ENCODE measurements at places on chromosomes 11 and 22.

GRCh38 chr11:9259981-9260837 lies 4.9 kb downstream of the DENND5A start:
- peak; percentile 65 for DNase-seq

- DNase-seq, result no peak
Measured at GRCh38 chr11:84241343-84242131, 955.4 kb upstream of the CCDC90B start.

- no peak for DNase-seq
Measured at GRCh38 chr11:62600367-62601121, 1.1 kb downstream of the MTA2 start.

DNA sequence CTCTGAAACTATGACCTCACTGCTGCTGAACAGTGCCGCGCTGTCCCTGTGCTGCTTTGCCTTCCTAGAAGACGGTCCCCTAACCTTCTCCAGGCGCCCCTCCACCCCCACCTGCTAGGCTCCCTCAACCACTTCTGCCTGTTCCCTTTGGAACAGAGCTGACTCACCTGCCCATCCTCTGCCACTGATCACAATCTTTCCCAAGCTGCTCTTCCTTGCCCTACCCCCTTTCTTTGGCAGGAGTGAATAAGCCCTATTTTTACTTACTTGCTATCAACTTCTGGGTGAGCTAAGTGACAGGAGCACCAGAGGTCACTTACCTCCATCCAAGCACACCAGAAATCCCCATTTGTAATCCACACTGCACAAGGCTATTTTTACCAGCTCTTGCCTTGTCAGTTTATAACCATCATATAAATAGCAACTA lies 116.0 kb upstream of the BID start:
- DNase-seq, result no peak

DNA sequence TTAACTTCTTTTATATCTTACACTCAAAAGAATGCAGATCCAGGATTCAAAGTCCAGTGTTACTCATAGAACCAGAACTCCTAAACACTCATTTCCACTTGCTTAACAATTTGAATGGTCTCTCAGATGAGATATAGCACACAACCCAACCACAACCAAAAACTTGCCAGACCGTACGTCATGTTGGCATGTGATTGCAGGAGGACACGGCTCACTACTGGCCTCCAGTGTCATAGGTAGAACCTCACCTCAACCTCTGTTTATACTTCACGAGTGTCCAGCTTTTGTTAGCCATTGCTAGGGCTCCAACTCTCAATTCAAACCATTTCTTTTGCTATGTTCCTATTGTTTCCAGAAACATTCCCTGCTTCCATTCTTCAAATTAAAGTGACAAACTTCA lies 58.5 kb upstream of the PDGFD start:
- no peak for DNase-seq

DNA sequence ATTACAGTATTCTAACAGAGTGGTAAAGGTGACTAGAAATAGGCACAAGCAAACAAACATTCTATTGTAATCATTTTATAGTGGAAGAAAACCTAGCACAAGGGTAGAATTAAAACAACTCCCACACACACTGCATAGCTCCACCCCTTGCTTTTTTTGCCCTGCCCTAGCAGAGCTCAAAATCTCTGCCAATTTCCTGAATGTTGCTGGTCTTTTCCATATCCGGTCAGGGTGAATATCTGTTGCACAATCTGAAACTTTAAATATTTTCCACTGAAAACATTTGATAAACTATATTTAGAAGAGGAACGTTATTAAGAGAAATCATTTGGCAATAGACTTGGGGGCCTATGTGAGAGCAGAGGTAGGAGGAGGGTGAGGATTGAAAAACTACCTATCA lies 2.7 kb downstream of the SPA17 start:
- DNase-seq, result no peak

GRCh38 chr11:68398995-68399851 lies 61.3 kb upstream of the PPP6R3 start:
- DNase-seq, result no peak

DNA sequence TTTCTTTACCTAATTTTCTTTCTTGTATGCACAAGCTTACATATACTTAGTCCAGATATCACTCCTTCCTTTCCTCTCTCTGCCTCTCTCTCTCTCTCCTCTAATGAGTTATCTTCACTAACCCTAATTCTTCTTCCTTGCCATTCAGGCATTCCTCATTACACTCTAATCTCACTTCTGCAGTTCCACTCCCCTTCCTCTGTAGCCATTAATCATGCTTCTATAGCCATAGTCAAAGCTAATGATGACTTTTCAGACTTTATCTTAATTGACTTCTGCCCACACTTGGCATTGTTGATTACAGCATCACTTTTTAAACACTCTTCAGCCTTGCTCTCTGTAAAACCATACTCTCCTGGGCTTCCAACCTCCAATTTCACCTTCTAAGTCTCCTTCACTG lies 35.3 kb upstream of the SC5D start:
- no peak for DNase-seq

- no peak for DNase-seq
Measured at GRCh38 chr22:43154887-43155536, 3.7 kb downstream of the TSPO start.

DNA sequence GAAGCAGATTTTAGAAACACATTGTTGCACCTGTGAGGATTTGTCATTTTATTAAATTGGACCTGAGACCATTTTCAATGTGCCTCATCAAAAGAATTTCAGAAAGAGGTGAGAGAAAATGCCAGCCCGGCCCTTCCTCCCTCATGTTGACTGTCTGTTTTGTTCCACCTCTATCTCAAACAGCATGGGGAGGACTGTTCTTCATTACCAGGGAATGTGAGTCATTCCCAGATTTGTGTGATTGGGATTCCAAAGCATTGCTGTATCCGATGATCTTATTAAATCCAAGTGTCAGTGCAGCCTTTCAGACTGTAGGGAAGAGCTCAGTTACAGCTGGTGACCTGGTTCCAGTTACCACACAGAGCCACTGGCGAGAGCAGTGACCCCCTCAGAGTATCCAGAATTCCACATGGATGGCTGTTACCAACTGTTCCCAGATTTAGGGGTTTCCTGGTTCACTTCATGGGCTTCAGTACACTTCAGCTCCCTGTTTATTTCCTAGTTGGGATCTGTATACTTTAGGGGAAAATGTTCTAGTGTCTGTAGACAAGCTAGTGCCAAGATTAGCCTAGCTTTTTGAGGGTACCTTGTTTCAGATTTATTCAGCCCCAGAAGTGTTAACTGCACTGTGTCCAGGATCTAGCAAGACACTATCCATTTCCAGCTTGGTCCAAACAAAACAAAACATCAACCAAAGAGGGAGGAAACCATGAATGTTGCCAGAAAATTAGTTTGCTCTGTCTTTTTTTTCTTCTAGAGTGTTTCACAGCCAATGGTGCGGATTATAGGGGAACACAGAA lies 20.9 kb downstream of the KREMEN1 start:
- peak; percentile 80 for DNase-seq

DNA sequence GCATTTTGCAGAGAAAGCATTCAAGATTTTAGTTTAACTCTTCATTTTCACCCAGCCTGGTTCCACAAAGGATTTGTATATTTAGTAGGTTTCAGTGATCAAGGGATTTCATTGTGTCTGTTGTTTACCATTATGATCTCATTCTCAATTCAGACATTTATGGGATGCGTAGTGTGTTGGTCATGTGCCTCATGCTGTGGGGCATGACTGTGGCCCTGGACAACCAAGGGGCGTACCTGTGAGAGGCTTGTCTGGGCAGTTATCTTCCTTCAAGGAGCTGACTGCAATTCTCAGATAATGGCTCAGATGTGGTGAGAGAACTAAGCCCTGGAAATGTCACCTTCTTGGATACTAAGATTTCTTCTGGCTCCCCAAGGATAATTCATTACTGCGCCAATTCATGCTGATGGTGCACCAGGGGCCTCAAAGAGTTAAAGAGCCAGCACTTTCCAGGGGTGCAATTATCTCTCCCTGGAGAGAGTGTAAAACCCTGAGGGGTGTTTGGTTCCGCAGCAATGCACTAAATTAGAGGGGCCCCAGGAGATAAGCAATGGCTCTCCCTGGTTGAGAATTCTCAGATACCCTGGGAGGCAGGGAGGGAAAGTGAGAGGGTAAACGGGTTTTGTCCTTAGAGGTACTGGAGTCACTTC lies 32.2 kb downstream of the SLC6A5 start:
- no peak for DNase-seq

DNA sequence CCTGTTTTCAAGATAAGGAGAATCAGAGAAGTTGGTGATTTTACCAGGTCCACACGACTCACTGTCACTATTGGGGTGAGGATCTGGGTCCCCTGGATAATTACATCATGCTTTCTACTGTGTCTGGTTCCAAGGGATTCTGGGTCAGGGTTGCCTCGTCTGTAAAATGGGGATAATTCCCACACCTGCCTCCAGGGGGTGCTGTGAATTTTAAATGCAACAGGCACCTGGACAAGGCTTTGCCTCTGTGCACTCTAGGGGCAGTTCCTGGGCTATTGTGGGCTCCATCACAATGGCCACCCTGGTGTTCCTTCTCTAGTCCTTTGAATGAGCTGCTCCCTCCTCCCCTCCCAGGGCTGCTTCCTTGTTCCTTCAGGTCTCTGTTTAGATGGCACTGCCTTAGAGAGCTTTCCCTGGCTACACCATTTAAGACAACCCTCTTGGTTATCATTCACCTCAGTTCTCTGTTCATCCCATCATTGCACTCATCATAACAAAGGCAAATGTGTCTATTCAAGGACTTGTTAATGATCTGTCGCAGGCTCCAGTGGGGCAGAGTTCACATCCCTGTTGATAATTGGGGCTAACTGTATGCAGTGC lies 178.6 kb downstream of the MIAT start:
- no peak for DNase-seq

DNA sequence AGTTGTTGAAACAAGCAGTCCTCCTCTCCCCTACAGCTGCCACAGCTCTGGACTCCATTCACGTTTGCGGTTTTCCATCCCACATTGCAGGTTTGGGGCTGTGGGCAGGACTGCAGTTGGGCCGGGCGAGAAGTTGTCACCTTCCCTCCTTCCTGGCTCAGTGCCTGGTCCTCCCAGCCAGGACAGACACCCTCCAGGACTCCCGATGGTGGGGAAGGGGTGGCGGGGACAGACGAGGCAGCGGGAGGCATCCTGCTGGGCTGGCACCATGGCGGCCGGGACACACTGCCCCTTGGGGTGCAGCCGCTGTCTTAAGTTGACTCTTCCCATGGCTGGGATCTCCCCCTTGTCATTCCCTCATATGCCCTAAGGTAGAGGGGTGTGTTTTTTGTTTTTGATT lies 615.2 kb downstream of the BRD1 start:
- no peak for DNase-seq

DNA sequence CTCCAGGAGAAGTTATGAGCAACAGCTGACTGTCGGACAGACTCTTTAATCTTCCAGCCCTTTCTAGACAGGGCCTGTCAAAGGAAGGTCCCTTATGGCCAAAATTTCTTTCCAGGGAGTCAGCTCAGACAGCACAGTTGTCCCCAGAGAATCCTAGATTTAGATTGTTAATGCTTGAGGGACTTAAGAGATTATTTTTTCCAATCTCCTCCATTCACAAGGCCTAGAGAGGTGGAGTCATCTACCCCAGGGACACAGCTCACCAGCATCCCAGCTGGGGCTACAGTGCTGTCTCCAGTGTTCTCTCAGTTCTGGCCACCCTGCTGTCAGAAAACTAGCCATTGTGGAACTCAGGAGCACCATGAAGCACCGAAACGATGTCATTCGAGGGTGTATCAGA lies 7.8 kb downstream of the DSCAML1 start:
- no peak for DNase-seq

All from muscle of back (tissue), 13 donors.